Right kidney (tissue), 9 donors: ENCODE measurements at places on chromosomes 3 and 15.

DNA sequence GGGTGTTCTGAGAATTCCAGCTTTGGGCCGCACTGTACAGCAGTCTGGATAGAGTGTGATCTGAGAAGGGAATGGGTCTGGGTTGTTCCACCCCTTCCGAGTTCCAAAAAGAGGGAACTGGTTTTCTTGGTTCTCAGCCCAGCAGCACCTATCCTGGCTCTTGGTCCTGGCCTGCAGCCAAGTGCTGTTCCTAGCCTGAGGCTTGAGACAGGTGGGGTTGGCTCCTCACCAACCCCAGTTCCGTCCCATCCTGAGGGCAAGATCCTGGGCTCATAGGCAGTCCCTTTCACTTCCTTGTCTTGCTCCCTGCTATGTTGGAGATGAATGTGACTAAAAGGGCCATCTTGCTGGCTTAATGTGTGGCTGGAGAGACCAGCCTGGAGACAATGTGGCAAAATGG is 15.2 kb downstream of the IVD start:
- no peak for DNase-seq

- DNase-seq = no peak
Measured at GRCh38 chr3:123951522-123952447, 9.2 kb downstream of the CCDC14 start.

DNA sequence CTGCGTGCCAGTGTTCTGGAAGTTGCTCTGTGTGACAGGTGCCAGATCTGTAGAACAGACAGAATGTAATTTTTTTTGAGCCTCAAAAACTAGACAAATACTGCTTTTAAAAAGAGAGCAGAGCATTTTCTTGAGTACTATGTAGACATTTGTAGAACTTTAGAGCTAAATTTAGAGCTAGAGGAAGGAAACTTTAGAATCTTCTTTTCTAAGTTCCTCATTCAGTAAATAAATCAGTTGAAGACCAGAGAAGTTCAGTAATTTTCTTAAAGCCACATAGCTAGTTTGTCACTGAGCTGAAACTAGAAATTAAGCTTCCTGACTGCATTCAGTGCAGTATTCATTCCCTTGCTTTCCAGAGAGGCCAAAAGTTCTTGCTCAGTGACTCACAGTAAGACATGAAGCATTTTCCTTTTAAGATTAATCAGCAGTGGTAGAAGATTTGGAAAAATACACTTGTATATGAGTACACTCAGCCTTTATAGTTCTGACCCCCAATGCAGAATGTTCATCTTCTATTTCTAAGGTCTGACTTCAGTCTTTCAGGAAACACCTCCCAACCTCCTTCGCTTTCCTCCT is 83.6 kb upstream of the TSEN2 start:
- DNase-seq = no peak

GRCh38 chr3:124407260-124407659 is 323.0 kb upstream of the UMPS start:
- DNase-seq = no peak

DNA sequence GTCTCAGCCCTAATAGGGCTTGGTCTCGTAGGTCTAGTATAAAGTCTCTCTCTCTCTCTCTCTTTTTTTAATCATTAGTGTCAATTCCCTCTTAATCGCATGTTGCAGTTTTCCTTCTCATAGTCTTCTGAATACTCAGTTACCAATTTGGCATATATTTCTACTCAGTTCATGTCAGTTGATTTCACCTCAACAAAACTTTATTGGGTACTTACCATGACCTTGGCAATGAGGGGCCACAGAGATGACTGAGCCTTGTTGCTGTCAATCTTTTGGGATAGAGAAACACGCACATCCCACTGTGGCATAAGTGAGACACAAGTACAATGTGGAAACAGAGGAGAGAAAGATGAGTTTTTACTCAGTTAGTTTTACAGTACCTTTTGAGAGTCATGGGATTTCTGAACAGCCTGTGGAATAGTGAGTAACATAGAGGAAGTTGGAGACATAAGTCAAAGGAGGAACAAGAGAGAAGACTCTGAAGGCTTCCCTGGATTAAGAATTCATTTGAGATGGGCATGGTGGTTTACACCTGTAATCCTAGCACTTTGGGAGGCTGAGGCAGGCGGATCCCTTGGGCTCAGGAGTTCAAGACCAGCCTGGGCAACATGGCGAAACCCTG is 150.2 kb upstream of the CBLB start:
- no peak for DNase-seq

DNA sequence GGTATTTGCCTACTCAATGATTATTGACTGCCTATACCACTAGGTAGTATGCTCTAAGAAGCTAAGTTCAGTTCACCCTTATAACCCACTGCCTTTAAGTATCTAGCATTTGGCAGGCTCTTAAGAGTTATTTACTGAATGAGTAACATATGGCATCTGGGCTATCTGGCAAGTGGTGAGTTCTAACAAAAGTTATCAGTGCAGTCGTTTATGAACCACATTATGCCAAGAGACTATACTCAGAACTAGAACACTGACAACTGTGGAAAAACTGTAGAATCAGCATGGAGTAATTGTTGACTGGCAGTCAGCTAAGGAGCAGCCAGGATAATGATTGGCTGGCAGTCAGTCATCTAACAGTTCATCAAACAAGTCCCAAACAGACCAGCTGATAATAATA is 25.8 kb downstream of the RAF1 start:
- no peak for DNase-seq

- DNase-seq = no peak
Measured at GRCh38 chr3:21942328-21942727, 191.3 kb upstream of the ZNF385D start.

- no peak for DNase-seq
Measured at GRCh38 chr15:80736560-80736959, 41.5 kb downstream of the ABHD17C start.

DNA sequence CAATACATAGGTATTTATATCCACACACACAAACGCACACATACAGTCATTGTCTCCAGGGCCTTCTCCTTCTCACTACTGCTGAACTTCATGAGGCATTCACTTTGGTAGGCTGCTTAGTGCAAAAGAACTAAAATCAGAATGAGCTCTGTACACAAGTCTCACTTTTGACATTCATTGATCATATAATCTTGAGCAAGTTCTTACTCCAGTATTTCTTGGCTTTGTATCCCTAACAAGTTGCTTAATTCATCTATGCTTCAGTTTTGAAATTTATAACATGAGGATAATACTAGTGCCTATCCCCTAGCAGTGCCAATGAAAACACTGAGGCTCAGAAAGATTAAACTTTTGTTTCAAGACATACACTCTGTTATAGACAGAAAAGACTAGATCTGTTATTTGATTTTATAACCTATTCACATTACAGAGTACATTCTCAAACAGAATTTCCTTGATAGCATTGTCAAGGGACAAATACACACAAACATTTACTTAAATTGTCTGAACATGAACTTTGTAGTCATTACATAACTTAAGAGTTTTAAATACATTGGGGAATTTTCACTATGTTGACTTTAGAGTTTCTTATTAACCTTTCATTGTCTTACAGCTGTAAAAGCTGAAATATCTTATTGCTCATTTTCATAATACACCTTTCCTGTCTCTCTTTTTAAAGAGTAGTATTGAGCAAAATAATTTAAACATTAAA is 55.0 kb upstream of the SI start:
- DNase-seq = no peak

- DNase-seq = no peak
Measured at GRCh38 chr3:106810300-106810875, 566.9 kb upstream of the CCDC54 start.

- no peak for DNase-seq
Measured at GRCh38 chr3:43259626-43260025, 26.7 kb upstream of the SNRK start.

DNA sequence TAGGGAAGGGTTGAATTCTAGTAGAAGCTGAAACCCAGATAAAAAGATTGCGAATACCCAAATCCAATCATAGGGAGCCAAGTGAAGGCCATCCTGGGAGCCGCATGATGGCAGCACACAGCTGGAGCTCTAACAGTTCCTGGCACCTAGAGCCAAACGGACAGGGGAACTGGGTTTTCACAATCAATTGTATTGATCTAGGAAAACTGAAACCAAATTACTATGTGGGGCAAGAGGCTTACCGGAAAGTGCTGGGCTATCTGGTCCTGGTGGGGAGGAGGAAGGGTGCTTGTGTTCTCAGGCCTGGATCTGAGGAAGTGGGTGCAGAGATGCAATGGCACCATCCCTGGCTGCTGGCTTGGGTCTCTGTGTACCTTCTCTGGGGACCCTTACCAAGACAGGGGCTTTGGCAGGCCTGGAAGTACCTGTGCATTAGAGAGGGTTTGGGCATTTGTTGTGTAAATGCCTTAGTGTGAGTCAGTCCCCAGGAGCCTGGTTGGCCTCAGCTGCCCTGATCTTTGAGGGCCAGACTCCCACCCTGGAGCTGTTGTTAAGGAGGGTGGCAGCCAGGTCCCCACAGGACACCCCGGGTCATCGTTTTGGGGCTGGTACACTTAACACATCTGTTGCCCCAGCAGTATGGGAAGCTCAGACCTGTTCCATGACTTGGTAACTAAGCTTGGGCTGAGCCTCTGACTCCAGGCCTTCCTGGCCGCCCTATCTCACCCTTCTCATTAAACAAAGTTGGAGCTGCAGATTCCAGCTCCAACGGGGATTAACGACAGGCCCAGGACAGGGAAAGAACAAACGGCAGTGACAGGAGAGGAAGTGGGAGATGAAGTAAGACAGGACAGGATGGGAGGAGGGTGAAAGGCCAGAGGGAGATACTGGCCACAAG is 8.9 kb upstream of the FURIN start:
- DNase-seq = no peak

- DNase-seq = no peak
Measured at GRCh38 chr3:177764377-177764912, 567.2 kb upstream of the TBL1XR1 start.

- DNase-seq = no peak
Measured at GRCh38 chr3:178969004-178969700, 102.5 kb downstream of the ZMAT3 start.

DNA sequence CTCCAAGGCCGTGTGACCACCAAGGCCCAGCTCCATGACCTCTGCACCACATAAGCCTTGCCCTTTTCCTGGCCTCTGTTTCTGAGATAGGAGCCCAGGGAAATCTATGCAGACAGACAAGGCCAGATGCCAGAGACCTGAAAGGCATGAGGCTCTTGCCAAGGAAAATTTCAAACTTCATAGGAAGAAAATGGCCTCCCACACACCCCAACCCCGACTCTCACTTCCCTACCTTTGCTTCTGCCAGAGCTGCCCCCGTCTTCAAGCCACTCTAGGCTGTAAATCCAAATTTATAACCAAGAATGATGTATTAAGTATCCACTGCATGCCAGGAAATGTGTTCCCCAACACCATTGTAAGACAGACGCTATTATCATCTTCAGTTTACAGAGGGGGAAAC is 65.5 kb upstream of the HRH1 start:
- no peak for DNase-seq

GRCh38 chr3:177830411-177830849 is 633.1 kb upstream of the TBL1XR1 start:
- no peak for DNase-seq

GRCh38 chr3:161550491-161551195 is 54.0 kb downstream of the OTOL1 start:
- DNase-seq = no peak

DNA sequence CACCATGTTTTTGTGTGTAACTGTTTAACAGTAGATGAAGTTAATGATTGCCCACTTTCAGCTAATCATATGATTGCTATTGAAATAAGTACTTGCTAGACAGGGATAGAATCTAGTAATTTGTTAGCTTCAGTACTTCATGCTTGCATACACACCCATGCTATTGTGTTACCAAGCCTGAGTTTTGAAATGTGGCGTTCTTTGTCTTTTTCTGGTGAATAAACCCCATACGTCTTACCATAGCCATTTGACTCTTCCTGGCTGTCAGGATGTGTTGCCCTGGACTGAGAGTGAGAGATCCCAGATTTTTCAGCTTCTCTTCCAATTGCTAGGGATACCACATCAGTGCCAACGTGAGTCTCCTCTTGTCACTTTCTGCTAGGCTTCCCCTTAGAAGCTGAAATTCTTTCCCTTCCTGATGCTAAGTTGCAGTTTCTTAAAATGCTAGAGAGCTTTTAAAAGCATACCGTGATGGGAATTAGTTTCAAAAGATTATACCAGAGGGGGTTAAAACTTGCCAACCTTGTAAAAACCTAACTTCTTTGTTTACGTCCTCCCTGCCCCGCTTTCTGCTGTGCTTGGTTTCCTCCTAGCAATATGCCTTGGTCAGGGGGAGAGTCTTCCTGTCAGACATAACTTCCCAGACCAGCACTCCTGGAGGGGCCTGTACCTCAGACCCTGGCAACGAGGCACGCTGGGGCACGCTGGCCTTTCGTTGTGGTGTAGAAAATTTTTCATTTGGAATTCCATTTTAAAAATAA is 62.9 kb upstream of the ULK4 start:
- peak; percentile 57 for DNase-seq

- DNase-seq = no peak
Measured at GRCh38 chr3:172877011-172877410, 126.5 kb downstream of the ECT2 start.

DNA sequence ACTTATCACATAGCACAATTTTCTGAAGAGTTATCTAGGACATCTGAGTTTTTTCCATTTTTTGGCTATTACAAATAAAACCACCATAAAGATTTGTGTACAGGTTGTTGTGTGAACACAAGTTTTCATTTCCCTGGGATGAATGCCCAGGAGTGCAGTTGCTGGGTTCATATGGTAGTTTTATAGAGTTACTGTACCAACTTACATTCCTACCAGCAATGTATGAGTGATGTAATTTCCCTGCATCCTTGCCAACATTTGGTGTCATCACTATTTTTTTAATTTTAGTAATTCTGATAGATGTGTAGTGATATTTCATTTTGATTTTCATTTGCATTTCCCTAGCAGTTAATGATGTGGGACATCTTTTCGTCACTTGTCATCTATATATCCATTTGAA is 20.5 kb downstream of the FILIP1L start:
- DNase-seq = no peak

- DNase-seq = no peak
Measured at GRCh38 chr3:50262778-50263177, 6.2 kb upstream of the SEMA3B start.

- DNase-seq = no peak
Measured at GRCh38 chr15:61036136-61036535, 193.0 kb downstream of the RORA start.

- DNase-seq = no peak
Measured at GRCh38 chr3:96259299-96259698, 555.1 kb upstream of the EPHA6 start.

- no peak for DNase-seq
Measured at GRCh38 chr3:126365351-126366277, 8.4 kb upstream of the KLF15 start.

DNA sequence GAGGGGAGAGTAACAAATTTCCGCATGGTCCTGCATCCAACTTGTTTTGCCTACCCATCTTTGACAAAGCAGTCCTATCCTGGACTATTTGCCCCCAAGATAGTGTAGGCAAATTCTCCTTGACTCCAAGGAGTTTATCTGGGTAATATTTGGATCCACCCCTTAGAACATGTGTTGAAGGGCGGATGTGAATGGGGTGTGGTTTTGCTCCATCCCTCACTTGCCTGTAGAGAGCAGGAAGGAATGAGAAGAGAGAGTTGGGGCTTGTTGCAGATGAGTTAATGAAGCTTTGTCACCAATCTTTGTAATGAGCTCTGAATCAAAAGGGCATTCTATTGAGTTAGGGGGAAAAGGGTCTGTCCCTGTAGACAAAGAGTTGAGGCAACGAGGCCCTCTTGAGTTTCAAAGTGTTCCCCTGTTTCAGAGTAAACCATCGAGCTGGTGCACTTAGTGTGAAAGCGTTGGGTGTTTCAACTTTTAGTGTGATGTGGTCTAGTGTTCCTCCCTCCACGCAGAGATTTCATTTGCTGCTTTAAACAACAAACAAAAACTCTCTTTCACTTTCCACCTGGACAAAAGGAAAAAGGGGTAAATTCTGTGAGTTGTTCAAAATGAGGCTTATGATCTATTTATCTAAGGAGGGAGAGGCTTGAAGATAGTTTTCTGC is 42.2 kb upstream of the PPARG start:
- DNase-seq = no peak
